ENCODE measurements at places on chromosomes 11 and 22.

GRCh38 chr11:96107143-96107824, 183.4 kb upstream of the MTMR2 start:
- no peak for DNase-seq

- no peak for DNase-seq
Measured at GRCh38 chr11:59801160-59801706, 9.3 kb downstream of the MRPL16 start.

GRCh38 chr11:61904539-61905048, 12.8 kb downstream of the RAB3IL1 start:
- no peak for DNase-seq

GRCh38 chr22:39839917-39840510, 53.5 kb downstream of the ENTHD1 start:
- DNase-seq: no peak

- DNase-seq: no peak
Measured at GRCh38 chr11:91796999-91797398, 427.6 kb upstream of the FAT3 start.

DNA sequence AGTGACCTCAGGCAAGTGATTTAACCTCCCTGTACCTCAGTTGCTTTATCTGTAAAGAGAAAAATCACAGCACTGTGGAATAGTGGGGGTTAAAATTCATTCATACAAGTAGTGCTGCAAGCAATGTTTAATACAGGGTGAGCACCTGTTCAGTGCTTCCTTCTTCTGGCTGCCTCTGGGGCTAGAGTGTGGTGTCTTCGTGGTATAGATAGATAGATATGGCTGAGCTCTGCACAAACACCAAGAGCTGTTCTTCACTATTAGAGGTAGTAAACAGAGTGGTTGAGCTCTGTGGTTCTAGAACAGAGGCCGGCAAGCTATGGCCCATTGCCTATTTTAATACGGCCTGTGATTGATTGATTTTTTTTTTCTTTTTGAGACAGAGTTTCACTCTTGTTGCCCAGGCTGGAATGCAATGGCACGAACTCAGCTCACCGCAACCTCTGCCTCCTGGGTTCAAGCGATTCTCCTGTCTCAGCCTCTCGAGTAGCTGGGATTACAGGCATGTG, 32.9 kb downstream of the LIMK2 start:
- DNase-seq: no peak

DNA sequence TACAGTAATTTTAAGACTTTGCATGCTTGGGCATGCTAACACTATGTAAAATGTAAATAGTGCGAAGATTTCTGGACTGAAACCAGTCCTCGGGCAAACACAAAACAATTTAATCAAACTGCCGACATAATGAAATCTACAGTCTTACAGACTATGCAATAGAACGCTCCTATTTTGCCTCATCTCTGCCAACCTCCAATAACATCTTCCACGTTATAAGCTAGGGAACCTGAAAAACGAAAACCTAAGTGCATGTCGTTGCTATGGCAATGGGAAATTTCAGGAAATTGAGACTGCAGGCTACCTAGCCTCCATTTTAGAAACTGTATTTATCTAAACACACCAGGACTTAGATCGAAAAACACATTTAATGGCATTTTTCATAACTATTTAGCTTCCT, 1.1 kb downstream of the CSTF3 start:
- DNase-seq: no peak

DNA sequence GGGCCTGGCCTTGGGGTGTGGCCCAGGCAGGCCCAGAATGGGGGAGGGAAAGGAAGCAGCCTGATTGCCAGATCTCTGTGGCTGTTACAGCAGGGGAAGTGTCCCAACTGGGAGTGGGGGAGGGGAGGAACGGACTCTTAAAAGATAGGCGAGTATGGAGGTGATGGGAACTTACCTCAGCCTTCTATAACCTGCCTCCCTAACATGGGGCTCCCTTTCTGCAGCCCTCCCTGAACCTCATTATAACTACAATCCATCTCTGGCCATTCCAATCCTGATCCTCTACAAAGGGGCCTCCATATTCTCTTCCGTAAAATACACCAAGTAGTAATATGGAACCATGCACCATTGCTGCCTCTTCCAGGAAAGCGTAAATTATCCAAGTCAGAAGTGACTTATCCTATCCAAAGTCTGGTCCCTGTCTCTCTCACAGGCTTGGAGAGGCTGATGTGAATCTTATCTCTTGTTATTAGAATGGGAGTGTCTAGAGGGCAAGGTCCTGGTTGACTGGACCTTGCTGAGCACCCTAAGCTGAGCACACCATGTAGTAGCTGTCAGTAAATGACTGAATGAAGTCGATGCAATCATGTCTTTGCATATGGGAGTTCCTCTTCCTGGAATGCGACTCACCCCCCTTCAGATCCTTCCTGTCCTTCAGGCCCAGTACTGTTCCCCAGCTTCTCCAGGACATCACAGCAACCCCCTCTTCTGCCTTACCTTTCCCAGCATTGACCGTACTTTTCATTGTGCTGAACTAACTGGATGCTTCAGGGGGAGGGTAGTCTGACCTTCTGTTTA, 5.9 kb downstream of the RHOG start:
- DNase-seq: no peak

Data from NCI-H1092 (cell line).